ENCODE measurements at places on chromosomes 6 and 20. TPM values are rescaled to one million over a fixed set of nuclear protein-coding genes. Genes with fewer than 3 reads are reported as not detected.

DNA sequence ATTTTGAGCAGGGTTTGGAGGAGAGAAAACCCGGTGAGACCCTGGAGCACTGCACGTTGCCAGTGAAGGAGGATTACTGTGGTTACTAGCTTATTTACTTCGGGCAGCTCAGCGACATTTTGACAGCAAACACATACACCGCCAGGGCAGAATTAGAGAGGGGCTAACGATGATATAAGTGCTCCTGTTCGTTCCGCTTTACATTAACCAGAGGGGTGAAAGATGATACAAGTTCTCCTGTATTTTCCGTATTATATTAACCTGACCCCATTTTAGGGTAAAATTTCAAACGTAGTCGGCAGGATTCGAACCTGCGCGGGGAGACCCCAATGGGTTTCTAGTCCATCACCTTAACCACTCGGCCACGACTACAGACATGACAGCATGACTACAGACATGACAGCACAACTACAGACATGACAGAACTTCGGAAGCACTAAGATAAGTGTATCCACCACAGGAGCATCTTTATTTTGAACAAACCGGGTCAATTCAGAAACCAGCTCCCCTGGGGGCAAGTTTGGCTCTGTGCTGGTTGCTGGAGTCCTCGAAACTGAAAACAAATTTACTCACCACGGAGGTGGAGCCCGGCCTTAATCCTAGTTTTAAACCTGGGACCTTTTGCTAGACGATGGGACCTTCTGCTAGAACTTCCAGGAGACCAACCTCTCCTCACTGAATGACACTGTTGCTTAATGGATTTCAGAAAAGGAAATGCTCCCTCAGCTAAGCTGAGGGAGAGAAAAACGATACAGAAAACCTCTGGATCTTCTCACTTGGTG is 80.4 kb upstream of the ZNF184 start:
- DNase-seq, result peak; percentile 57

- DNase-seq, result no peak
Observed at GRCh38 chr6:41237128-41237527, 9.0 kb downstream of the TREML4 start.

GRCh38 chr6:20438462-20439070 is 36.9 kb downstream of the E2F3 start:
- DNase-seq, result no peak

The C20orf141 gene
- total RNA-seq, result not detected

- no peak for DNase-seq
Observed at GRCh38 chr6:119028091-119028490, 50.4 kb downstream of the FAM184A start.

The SEMG1 gene
- not detected for total RNA-seq

- peak; percentile 28 for DNase-seq
Observed at GRCh38 chr6:166556336-166556735, 30.1 kb downstream of the RAMACL start.

The ISM1 gene
- not detected for total RNA-seq

DNA sequence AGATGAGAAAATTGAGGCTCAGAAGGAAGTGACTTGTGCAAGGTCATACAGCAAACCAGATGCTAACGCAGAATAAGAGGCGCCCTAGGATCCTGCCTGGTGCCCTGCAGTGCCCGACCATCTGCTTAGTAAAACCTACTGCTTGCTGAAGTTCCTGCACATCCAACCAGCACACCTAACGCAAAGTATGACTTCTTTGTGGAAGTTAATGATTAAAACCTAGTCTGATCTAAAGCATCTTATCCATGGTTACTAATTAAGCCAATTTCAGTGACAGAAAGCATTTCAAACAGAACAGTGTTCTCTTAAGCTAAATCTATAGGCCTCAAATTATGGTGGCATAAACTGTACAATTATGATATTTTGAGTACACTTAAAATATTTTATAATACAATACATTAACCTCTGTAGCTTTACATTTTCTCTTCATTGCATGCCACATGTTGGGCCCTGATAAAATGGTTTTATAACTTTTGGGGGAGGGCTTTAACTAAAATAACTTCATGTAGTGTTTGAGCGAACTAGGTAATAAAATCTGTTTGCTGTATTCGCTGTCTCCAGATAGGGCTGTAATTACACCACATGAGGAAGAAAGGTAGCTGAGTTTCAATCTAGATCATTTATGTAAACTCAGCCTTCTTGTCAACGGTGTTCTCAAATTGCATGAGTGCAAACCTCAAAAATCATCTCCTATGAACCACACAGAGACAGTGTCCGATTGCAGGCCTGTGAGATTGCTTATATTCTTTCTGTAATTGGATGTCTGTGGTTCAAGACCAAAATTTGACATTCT is 37.5 kb upstream of the BEND3 start:
- peak; percentile 69 for DNase-seq

DNA sequence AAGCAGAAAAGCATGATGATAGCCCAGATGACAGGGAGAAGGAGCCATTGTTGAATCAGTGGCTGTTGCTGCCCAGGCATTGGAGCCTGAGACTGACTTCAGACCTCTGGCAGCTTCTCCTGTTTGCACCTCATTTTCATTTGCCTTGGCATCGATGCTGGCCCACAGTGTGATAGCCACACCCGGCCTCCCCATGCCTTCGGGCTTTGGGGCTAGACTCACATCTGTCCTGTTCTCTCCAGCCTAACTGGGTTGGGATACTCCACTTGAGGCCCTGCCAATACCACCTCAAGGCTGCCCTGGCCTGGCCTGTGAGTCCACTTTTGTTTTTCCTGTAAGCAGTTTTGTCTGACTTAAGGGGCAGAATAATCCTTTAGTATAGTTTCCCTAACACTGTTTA is 140.4 kb downstream of the UST start:
- no peak for DNase-seq

- peak; percentile 12 for DNase-seq
Observed at GRCh38 chr6:170279977-170280688, 10.7 kb downstream of the DLL1 start.

The WFDC9 gene
- total RNA-seq, result not detected

Data from IMR-90 (cell line).